ENCODE measurements at places on chromosomes 2 and 18. TPM values are rescaled to one million over a fixed set of nuclear protein-coding genes. Genes with fewer than 3 reads are reported as not detected.
A peak's percentile ranks its signal among the peaks of the same experiment; 100 is the strongest.

Gene AMER3
- not detected for total RNA-seq

Gene IL1R2
- total RNA-seq, result 17.7 TPM

Gene SLC4A3
- 5.1 TPM for total RNA-seq

Gene MARCO
- total RNA-seq, result 11.1 TPM

Gene GKN1
- total RNA-seq, result not detected

Gene TM4SF20
- total RNA-seq, result not detected

Gene ANKRD62
- not detected for total RNA-seq

Gene UGT1A4
- total RNA-seq, result not detected

Gene RTP5
- total RNA-seq, result not detected

Gene SLC66A2
- 245 TPM for total RNA-seq

Gene MYO5B
- 35.2 TPM for total RNA-seq

Gene C2orf78
- not detected for total RNA-seq

GRCh38 chr2:207133820-207134519 is 31.8 kb downstream of the KLF7 start:
- no peaks in the 10 kb centered on the region for H3K36me3 ChIP-seq
- H3K27ac ChIP-seq, result peak overlapping the region; percentile 92
- peak; percentile 89 for DNase-seq
- H3K4me1 ChIP-seq, result peaks cover 92% of the 10 kb centered on the region
- H3K27me3 ChIP-seq, result no peaks in the 10 kb centered on the region

- DNase-seq, result no peak
- peaks cover 26% of the 10 kb centered on the region for H3K4me1 ChIP-seq
- no peak overlapping the region for H3K4me3 ChIP-seq
- H3K27ac ChIP-seq, result no peak overlapping the region
Observed at GRCh38 chr2:160289831-160290230, 89.8 kb upstream of the ITGB6 start.

- H3K27me3 ChIP-seq, result no peaks in the 10 kb centered on the region
- H3K36me3 ChIP-seq, result no peaks in the 10 kb centered on the region
- H3K27ac ChIP-seq, result no peak overlapping the region
- DNase-seq, result no peak
- H3K4me3 ChIP-seq, result no peak overlapping the region
Observed at GRCh38 chr18:36354989-36355388, 57.5 kb downstream of the FHOD3 start.

DNA sequence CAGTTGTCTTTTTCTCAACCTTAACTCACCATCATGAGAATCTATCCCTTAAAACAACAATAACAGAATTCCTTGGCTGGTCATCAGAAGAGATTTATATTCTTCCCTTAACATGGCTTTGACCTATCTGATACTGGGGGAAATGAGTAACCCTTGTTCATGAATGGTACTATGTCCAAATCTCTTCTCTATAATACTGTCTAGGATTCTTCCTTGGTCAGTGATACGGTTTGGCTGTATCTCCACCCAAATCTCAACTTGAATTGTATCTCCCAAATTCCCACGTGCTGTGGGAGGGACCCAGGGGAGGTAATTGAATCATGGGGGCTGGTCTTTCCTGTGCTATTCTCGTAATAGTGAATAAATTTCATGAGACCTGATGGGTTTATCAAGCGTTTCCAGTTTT is 282.0 kb upstream of the SIX2 start:
- no peaks in the 10 kb centered on the region for H3K27me3 ChIP-seq
- H3K4me1 ChIP-seq, result no peaks in the 10 kb centered on the region
- no peak overlapping the region for H3K4me3 ChIP-seq
- no peaks in the 10 kb centered on the region for H3K36me3 ChIP-seq
- no peak for DNase-seq

GRCh38 chr18:24975496-24976372 is 376.2 kb downstream of the ZNF521 start:
- no peak for DNase-seq
- H3K27ac ChIP-seq, result no peak overlapping the region
- no peaks in the 10 kb centered on the region for H3K36me3 ChIP-seq
- H3K27me3 ChIP-seq, result no peaks in the 10 kb centered on the region

GRCh38 chr18:73235491-73235890 is 367.7 kb upstream of the NETO1 start:
- no peak for DNase-seq
- no peaks in the 10 kb centered on the region for H3K27me3 ChIP-seq
- H3K4me3 ChIP-seq, result no peak overlapping the region
- H3K4me1 ChIP-seq, result no peaks in the 10 kb centered on the region
- H3K27ac ChIP-seq, result no peak overlapping the region

DNA sequence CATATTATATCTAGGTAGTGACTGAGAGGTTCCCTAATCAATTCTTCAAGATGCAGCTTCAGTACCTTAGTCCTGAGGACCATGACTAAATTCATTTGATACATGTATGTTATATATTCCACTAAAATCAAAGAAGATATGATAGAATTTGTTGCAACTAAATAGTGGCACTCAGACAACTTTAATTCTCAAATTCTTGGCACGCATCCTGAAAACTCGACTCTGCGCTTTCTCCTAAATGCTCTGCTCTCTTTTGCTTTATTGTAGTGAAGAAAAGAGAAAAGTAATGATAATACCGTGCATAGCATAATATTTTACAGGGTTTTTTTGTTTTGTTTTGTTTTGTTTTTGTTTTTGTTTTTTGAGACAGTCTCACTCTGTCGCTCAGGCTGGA is 475.3 kb downstream of the ARHGAP15 start:
- no peaks in the 10 kb centered on the region for H3K27me3 ChIP-seq
- no peaks in the 10 kb centered on the region for H3K36me3 ChIP-seq

GRCh38 chr2:236871500-236872001 is 214.1 kb upstream of the COPS8 start:
- peak; percentile 51 for DNase-seq
- no peak overlapping the region for H3K4me3 ChIP-seq
- no peaks in the 10 kb centered on the region for H3K36me3 ChIP-seq
- H3K27me3 ChIP-seq, result no peaks in the 10 kb centered on the region
- peak overlapping the region; percentile 62 for H3K27ac ChIP-seq
- H3K4me1 ChIP-seq, result no peaks in the 10 kb centered on the region

DNA sequence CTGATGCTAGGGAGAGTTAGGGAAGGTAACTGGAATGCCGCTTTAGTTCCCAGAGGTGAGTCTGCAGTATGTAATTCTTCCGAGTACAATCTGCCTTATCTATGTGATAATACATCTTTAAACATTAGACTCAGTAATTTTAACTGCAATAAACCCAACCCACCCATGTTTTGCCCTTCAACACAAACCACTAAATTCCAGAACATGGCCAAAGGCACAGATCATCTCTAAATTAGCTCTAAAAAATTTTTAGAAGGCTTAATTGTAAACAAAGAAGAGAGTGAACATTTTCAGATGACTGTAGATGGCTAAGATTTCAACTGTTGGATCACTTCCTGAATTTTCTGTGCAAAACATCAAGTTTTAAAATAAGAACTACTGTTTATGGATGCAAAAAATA is 488.7 kb upstream of the ID2 start:
- no peaks in the 10 kb centered on the region for H3K27me3 ChIP-seq
- H3K36me3 ChIP-seq, result no peaks in the 10 kb centered on the region
- no peaks in the 10 kb centered on the region for H3K4me1 ChIP-seq

DNA sequence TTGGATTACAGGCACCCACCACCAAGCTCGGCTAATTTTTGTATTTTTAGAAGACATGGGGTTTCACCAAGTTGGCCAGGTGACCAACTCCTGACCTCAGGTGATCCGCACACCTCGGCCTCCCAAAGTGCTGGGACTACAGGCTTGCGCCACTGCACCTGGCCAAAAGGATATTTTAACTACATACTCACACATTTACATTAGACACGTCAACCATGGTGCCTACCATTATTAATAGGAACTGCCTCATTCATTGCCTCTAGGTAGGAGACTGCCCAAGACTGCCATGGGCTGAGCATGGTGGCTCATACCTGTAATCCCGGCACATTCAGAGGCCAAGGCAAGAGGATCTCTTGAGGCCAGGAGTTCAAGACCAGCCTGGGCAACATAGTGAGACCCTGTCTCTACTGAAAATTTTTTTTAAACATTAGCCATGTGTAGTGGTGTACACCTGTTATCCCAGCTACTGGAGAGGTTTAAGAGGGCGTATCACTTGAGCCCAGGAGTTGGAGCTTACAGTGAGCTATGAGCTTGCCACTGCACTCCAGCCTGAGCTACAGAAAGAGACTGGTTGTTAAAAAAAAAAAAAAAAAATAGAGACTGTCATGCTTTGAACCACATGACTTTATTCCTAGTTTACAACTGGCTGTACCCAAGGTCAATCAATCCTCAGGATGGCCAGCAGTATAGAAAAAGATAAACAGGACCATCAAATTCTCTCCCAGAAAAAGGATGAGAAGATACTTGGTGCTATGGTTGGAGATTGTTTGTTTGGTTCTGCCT is 31.1 kb upstream of the EPC2 start:
- H3K4me3 ChIP-seq, result no peak overlapping the region
- H3K27me3 ChIP-seq, result no peaks in the 10 kb centered on the region

DNA sequence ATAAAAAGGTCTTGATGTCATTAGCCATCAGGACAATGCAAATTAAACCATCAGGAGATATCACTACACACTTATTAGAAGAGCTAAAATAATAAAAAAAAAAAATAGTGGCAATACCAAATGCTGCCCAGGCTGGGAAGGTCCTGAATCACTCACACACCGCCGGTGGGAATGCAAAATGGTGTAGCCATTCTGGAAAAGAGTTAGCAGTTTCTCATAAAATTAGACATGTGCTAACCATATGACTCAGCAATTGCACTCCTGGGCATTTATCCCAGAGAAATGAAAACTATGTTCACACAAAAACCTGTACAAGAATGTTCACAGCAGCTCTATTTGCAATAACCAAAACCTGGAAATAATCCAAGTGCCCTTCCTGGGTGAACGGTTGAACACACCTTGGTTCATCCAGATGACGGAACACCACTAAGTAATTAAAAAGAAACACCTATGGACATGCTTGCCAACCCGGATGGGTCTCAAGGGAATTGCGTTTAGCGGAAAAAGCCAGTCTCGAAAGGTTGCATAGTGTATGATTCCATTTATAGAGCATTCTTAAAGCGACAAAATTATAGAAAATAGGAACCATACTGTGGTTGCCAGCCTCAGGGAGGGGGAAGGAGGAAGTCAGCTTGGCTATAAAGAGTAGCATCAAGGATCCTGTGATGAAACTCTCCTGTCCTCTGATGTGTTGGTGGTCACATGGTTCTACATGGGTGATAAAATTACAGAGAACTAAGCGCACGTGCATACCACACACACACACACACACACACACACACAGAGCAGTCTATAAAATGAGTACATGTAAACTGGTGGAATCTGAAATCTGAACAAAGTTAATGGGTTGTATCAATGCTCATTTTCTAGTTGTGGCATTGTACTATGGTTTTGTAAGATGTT is 4.6 kb downstream of the MBP start:
- no peak overlapping the region for H3K4me3 ChIP-seq
- H3K36me3 ChIP-seq, result no peaks in the 10 kb centered on the region
- peaks cover 41% of the 10 kb centered on the region for H3K4me1 ChIP-seq
- peaks cover 18% of the 10 kb centered on the region for H3K27me3 ChIP-seq
- H3K27ac ChIP-seq, result peak overlapping the region; percentile 63

DNA sequence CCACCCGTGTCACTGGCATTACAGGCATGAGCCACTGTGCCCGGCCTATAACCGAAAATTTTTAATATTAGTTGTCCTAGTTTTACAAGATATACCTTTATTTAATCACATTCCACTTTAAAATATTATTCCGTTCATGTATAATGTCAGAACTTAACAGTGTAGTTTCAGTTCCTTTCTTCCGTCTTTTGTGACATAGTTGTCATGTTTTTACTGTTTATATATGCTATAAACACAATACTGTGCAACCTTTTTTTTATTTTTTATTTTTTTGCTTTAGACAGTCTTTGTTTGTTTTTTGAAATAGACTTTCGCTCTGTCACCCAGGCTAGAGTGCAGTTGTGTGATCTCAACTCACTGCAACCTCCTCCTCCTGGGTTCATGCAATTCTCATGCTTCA is 129.5 kb upstream of the TTC27 start:
- DNase-seq, result no peak
- peaks cover 65% of the 10 kb centered on the region for H3K36me3 ChIP-seq
- H3K4me1 ChIP-seq, result no peaks in the 10 kb centered on the region
- H3K4me3 ChIP-seq, result no peak overlapping the region
- no peak overlapping the region for H3K27ac ChIP-seq

DNA sequence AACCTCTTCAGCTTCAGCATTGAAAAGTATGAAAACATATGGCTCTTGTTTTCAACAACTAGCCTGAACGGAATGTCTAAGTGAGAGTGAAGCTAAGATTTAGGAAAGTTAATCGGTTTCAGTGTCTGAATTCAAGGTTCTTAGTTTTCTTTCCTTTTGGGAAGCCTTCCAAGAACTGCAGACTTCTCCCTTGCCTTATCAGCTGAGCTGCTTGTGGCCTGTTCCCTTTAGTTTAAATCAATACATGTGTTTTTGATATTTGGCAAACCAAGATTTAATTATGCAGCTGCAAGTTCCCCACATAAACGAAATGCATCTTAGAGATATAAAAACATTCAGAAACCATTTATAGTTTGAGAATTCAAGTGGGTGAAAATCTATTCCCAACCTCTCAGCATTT is 274.3 kb upstream of the NRP2 start:
- H3K36me3 ChIP-seq, result no peaks in the 10 kb centered on the region
- no peaks in the 10 kb centered on the region for H3K27me3 ChIP-seq
- no peaks in the 10 kb centered on the region for H3K4me1 ChIP-seq
- H3K27ac ChIP-seq, result no peak overlapping the region
- H3K4me3 ChIP-seq, result no peak overlapping the region

- no peak for DNase-seq
- H3K27me3 ChIP-seq, result peaks cover 11% of the 10 kb centered on the region
- H3K36me3 ChIP-seq, result no peaks in the 10 kb centered on the region
- no peaks in the 10 kb centered on the region for H3K4me1 ChIP-seq
Observed at GRCh38 chr2:133264989-133265401, 303.3 kb downstream of the NCKAP5 start.

GRCh38 chr2:32947076-32947483 is 327 bp downstream of the LTBP1 start:
- peaks cover 14% of the 10 kb centered on the region for H3K4me1 ChIP-seq
- H3K36me3 ChIP-seq, result no peaks in the 10 kb centered on the region
- DNase-seq, result no peak
- peak overlapping the region; percentile 71 for H3K27ac ChIP-seq
- peak overlapping the region; percentile 94 for H3K4me3 ChIP-seq
- H3K27me3 ChIP-seq, result no peaks in the 10 kb centered on the region

DNA sequence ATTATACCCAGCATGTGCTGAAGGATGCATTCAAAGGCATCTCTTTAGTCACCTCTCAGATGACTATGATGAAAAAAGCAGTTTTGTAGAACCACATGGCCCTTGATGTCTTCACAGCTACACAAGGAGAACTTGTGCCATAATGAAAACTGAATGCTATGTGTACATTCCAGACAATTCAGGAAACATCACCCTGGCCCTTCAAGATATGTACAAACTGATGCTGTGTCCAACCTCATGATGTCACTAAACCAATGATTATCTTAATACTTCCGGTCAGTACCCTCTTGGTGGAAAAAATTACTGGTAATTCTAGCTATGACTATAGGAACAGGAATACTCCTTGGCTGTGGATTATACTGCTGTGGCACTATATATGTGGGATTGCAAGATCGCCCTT is 20.0 kb downstream of the DUSP11 start:
- peaks cover 12% of the 10 kb centered on the region for H3K36me3 ChIP-seq
- H3K27ac ChIP-seq, result no peak overlapping the region
- no peak for DNase-seq
- H3K4me1 ChIP-seq, result no peaks in the 10 kb centered on the region
- H3K27me3 ChIP-seq, result no peaks in the 10 kb centered on the region

Data from tibial nerve (tissue), 4 donors.